T-helper 17 cell (primary cell): ENCODE measurements at places on chromosomes 7 and 10. TPM values are rescaled to one million over a fixed set of nuclear protein-coding genes. Genes with fewer than 3 reads are reported as not detected.
A peak's percentile ranks its signal among the peaks of the same experiment; 100 is the strongest.

LYZL1 gene
- total RNA-seq: not detected

DNA sequence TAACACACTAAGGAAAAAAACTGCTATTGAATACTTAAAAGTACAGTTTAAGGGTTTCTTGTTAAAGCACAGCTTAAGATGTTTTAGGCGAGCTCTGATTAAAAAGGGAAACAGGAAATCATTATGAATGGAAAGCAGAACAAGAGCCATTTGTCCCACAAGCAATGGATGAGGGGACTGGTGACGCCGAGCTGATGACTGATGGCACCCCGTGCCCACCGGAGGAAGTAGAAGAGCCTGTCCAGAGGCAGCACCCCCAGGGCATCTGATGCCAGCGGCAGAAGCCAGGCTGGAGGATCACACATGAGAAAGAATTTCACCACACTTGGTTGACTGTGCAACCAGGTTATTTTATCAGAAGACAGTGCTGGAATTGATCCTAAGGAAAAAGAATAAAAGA is 15.0 kb upstream of the INSIG1 start:
- no peak overlapping the region for H3K27ac ChIP-seq
- H3K4me1 ChIP-seq: peaks cover 20% of the 10 kb centered on the region
- peaks cover 4% of the 10 kb centered on the region for H3K36me3 ChIP-seq
- peaks cover 52% of the 10 kb centered on the region for H3K27me3 ChIP-seq
- no peak for DNase-seq
- H3K4me3 ChIP-seq: no peak overlapping the region

GRCh38 chr7:83882551-83882950 is 233.6 kb upstream of the SEMA3E start:
- H3K36me3 ChIP-seq: no peaks in the 10 kb centered on the region
- DNase-seq: no peak
- H3K4me1 ChIP-seq: no peaks in the 10 kb centered on the region
- H3K4me3 ChIP-seq: no peak overlapping the region

DNA sequence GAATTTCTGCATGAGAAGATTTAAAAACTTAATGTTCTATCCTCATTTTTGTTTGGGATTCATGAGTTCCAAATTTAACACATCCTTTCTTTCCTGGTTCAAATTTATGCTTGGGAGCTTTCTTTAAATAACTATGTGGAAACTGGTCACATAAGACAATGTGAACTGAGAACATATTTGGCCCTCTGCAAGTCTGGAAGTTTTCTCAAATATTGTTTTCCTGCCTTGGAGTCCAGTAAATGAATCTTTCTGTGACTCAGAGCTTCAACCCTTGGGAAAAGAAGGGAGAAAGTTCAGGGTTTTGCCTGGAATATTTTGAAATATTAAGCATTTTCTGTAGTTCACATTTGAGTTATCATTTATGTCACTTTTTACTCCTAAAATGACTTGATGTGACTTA is 559.0 kb upstream of the NRP1 start:
- no peaks in the 10 kb centered on the region for H3K36me3 ChIP-seq
- peaks cover 20% of the 10 kb centered on the region for H3K27me3 ChIP-seq
- no peak for DNase-seq
- no peak overlapping the region for H3K27ac ChIP-seq
- no peak overlapping the region for H3K4me3 ChIP-seq

DNA sequence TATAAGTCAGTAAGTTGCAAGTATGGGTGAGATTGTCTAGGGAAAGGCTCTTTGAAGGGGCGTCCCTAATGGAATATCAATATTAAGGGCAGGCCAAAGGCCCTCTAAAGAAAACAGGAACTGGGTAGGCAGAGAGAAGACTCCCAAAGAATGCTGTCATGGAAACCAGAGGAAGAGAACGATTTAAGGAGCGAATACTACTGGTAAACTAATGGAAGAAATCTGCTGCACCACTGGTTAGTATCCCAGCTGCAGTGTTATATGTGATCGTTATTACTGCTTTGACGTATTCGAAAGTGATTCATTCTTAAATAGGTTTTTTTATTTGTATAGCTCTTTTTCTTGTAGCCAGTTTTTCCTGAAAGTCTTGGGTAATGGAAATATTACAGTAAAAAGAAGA is 1.3 kb downstream of the CASP2 start:
- H3K27ac ChIP-seq: peak overlapping the region; percentile 49
- peaks cover 44% of the 10 kb centered on the region for H3K4me1 ChIP-seq
- no peak for DNase-seq
- H3K27me3 ChIP-seq: no peaks in the 10 kb centered on the region
- peak overlapping the region; percentile 96 for H3K4me3 ChIP-seq
- peaks cover 5% of the 10 kb centered on the region for H3K36me3 ChIP-seq
